ENCODE measurements at places on chromosomes 5 and 9. TPM values are rescaled to one million over a fixed set of nuclear protein-coding genes. Genes with fewer than 3 reads are reported as not detected.

GRCh38 chr5:13934125-13934524 is 10.4 kb downstream of the DNAH5 start:
- no peaks in the 10 kb centered on the region for H3K36me3 ChIP-seq
- H3K4me3 ChIP-seq = no peak overlapping the region
- no peaks in the 10 kb centered on the region for H3K4me1 ChIP-seq
- no peak for DNase-seq

GRCh38 chr5:108467563-108467962 is 85.7 kb upstream of the FBXL17 start:
- H3K27ac ChIP-seq = no peak overlapping the region
- DNase-seq = no peak
- no peaks in the 10 kb centered on the region for H3K4me1 ChIP-seq
- no peaks in the 10 kb centered on the region for H3K36me3 ChIP-seq

- H3K27me3 ChIP-seq = no peaks in the 10 kb centered on the region
- H3K4me1 ChIP-seq = peaks cover 6% of the 10 kb centered on the region
- no peaks in the 10 kb centered on the region for H3K36me3 ChIP-seq
Observed at GRCh38 chr5:157558041-157558595, 17.5 kb downstream of the ADAM19 start.

GRCh38 chr5:154916874-154917273 is 21.1 kb downstream of the GEMIN5 start:
- no peak overlapping the region for H3K27ac ChIP-seq
- H3K27me3 ChIP-seq = no peaks in the 10 kb centered on the region
- no peaks in the 10 kb centered on the region for H3K4me1 ChIP-seq
- peaks cover 50% of the 10 kb centered on the region for H3K36me3 ChIP-seq

DNA sequence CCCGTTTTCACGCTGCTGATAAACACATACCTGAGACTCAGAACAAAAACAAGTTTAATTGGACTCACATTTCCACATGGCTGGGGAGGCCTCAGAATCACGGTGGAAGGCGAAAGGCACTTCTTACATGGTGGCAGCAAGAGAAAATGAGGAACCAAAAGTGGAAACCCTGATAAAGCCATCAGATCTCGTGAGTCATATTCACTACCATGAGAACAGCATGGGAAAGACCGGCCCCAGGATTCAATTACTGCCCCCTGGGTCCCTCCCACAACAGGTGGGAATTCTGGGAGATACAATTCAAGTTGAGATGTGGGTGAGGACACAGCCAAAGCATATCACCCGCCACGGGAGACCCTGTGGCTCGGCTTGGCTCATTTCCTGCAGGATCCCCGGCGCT is 20.2 kb downstream of the EXD3 start:
- no peak overlapping the region for H3K27ac ChIP-seq
- H3K36me3 ChIP-seq = no peaks in the 10 kb centered on the region
- no peak for DNase-seq

- H3K4me3 ChIP-seq = no peak overlapping the region
- H3K27me3 ChIP-seq = no peaks in the 10 kb centered on the region
- H3K36me3 ChIP-seq = no peaks in the 10 kb centered on the region
- H3K27ac ChIP-seq = no peak overlapping the region
- DNase-seq = no peak
- H3K4me1 ChIP-seq = no peaks in the 10 kb centered on the region
Observed at GRCh38 chr9:84323858-84324257, 16.7 kb downstream of the SLC28A3 start.

DNA sequence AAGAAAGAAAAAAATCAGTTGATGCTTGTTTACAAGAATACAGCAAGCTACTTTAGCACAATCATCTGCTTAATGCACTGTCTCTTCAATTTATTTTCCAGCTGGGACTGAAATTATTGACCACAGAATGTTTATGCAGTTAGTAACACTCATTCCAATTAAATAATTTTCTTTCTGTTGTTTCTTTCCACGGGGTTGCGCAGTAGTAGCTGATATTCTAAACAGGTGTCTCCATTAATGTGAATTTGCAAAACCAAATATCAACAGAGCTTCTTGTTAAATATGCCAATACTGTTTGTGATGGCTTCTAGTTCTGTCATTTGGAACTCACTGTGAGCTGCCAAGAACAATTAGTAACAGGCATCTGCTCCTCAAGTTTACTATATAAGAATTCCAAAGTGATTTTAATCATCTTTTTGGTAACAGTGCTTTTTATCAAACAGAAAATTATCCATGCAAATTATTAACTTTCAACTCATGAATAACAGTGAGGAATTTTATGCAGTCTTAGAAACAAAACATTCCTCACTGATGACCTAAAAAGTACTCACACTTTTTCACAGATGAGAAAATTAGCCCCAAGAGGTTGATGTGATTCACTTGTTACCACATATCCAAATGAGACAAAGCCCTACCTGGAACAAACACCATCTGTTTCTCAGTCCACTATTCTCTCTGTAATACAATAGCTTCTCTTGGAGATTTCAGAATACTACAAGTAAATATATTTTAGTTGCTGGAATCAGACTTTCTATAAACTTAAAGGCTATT is 567.6 kb upstream of the RGMB start:
- no peaks in the 10 kb centered on the region for H3K27me3 ChIP-seq
- no peak overlapping the region for H3K27ac ChIP-seq
- DNase-seq = no peak
- no peak overlapping the region for H3K4me3 ChIP-seq
- no peaks in the 10 kb centered on the region for H3K36me3 ChIP-seq

- H3K36me3 ChIP-seq = no peaks in the 10 kb centered on the region
- H3K4me3 ChIP-seq = no peak overlapping the region
Observed at GRCh38 chr5:154430961-154431630, 14.7 kb upstream of the SAP30L start.

- H3K4me3 ChIP-seq = no peak overlapping the region
- no peak overlapping the region for H3K27ac ChIP-seq
- H3K4me1 ChIP-seq = no peaks in the 10 kb centered on the region
- H3K36me3 ChIP-seq = no peaks in the 10 kb centered on the region
- no peak for DNase-seq
Observed at GRCh38 chr5:115586525-115587146, 15.6 kb downstream of the TICAM2 start.

DNA sequence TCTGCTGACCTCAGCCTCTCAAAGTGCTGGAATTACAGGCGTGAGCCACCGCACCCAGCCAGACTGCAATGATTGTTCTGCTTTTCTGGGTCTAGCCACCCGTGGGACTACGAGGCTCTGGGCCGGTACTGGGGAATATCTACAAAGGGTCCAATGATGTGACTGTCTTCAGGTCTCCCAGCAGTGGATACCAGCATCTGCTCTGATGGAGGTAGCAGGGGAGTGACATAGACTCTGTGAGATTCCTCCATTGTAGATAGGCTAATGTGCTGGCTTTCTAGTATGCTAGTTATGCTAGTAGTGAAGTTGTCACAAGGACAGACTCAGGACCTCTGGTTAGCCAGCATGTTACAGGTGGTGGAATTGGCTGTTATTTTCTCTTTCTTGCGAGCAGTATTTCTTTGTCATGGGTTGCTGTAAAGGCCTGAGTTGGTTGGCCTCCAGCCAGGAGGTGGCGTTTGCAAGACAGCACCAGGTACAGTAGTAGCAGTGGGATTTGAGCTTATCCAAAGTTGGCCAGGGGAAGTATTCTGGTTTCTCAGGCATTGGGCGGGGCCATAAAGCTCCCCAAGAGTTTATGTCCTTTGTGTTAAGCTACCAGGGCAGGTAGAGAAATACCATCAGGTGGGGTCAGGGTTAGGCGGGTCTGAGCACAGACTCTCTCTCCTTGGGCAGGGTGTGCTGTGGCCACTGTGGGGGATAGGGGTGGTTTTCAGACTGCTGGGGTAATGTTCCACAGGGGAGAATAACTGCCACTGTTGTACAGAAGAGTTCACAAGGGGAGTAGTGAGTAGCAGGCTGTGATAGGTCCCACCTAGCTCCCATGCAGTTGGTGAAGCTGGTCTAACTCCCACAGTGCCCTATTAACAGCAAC is 105.2 kb downstream of the SGCD start:
- DNase-seq = peak; percentile 63
- no peak overlapping the region for H3K4me3 ChIP-seq
- H3K27ac ChIP-seq = no peak overlapping the region
- H3K4me1 ChIP-seq = no peaks in the 10 kb centered on the region
- H3K36me3 ChIP-seq = no peaks in the 10 kb centered on the region

DNA sequence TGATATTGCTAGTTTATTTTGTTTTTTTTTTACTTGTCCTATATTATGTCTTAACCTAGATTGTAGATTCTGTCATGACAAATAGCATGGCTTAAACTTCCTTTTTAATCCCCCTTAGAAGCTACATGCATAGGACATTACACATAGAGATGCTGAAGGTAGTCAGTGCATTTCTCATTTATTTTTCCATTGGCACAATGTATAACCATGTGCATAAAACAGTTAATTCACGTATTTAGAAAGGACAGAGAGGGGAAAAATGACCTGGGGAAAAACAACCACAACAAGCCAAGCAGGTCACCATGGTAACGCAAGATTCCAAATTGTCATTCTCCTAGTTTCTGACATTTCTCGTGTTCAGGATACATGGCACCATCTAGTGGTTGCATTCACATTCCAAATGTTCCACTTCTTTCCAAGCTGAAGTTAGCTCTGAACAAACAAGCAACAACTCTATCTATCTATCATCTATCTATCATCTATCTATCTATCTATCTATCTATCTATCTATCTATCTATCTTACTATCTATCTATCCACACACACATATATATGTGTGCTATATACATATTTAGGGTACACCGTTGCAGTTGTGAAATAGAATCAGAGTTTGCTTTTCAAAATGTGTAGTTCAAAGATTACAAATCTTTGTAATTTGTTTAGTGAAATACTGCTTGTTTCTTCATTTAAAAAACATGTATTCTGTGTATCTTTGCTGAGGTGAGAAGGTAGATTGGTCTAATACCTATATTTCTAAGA is 487.2 kb upstream of the ST8SIA4 start:
- peak; percentile 7 for DNase-seq
- H3K4me1 ChIP-seq = peaks cover 3% of the 10 kb centered on the region
- no peak overlapping the region for H3K4me3 ChIP-seq
- H3K27ac ChIP-seq = no peak overlapping the region
- no peaks in the 10 kb centered on the region for H3K27me3 ChIP-seq

The OLFM1 gene
- 16.0 TPM for total RNA-seq

The PCDHA11 gene
- total RNA-seq = 4.2 TPM

The GMCL2 gene
- total RNA-seq = not detected

The OR1J1 gene
- not detected for total RNA-seq

The ZNF454 gene
- 5.1 TPM for total RNA-seq

The HMMR gene
- total RNA-seq = 1.8 TPM

The HNRNPA0 gene
- 10.7 TPM for total RNA-seq

The TMEM232 gene
- 11.0 TPM for total RNA-seq

The ZNF483 gene
- 82.4 TPM for total RNA-seq

The XRCC4 gene
- total RNA-seq = 9.5 TPM

The FOXD4 gene
- 0.89 TPM for total RNA-seq
